ENCODE measurements at places on chromosomes 12 and 14.

GRCh38 chr12:74988156-74988555, 221.5 kb downstream of the KCNC2 start:
- DNase-seq, result no peak

GRCh38 chr12:120115692-120116440, 687 bp downstream of the RAB35 start:
- no peak for DNase-seq

DNA sequence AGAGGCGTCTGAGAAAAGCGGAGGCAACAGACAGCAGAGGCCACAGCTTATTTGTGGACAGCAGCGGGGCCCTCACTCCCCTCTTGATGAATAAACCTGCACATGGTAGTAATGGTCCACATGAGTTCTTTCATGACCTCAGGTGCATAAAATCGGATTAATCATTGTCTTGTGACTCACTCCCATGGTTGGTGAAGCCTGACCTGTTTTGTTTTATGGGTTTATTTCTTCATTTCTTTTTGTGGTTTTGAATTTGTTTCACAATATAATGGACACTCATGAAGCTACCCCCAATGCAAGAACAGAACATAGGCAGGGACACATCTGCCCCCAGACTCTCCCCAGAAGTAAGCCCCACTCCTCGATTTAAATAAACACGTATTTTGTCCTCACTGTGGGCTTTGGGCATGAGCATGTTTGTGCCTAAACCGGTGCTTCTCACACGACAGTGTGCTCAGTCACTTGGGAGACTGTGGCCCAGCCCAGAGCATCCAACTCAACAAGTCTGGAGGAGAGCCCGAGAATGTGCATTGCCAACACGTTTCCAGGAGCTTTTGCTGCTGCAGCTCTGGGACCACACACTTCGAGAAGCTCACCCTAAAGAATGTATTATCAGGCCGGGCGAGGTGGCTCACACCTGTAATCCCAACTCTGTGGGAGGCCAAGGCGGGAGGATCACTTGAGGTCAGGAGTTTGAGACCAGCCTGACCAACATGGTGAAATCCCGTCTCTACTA, 116.1 kb downstream of the SCARB1 start:
- DNase-seq, result no peak

DNA sequence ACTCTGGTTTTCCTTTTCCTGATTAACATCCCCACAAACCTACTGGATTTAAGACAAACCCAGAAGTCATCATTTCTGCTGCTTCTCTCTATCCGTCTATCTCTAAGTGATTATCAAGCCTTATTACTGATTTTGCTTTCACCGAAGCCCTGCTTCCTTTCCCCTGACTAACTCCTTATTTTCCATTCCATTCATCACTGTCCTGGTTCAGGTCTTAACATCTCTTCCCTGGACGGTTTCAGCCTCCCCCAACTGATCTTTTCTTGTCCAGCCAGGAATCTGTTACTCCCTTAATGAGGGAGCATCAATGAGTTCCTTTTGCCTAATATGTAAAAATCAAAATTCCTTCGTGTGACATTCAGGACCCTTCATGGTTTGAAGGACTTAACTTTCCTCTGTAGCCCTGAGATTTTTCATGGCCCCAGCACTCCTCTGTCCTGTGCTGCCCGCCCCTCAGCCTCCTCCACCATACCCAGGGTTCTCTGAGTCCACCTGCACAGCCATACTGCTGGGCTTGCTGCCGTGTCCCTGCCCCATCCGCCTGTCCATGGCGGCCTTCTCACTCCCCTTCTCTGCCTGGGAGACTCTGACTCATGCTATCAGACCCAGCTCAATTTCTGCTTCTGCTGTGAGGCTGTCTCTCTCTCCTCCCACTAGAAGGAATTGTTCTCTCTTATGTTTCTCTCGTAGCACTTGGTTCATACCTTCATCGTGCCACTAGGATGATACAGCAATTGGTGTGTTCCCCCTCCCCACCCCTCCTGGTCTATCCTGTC, 167.8 kb upstream of the HIF1A start:
- DNase-seq, result no peak

GRCh38 chr12:87117526-87117925, 861.3 kb upstream of the MGAT4C start:
- no peak for DNase-seq

DNA sequence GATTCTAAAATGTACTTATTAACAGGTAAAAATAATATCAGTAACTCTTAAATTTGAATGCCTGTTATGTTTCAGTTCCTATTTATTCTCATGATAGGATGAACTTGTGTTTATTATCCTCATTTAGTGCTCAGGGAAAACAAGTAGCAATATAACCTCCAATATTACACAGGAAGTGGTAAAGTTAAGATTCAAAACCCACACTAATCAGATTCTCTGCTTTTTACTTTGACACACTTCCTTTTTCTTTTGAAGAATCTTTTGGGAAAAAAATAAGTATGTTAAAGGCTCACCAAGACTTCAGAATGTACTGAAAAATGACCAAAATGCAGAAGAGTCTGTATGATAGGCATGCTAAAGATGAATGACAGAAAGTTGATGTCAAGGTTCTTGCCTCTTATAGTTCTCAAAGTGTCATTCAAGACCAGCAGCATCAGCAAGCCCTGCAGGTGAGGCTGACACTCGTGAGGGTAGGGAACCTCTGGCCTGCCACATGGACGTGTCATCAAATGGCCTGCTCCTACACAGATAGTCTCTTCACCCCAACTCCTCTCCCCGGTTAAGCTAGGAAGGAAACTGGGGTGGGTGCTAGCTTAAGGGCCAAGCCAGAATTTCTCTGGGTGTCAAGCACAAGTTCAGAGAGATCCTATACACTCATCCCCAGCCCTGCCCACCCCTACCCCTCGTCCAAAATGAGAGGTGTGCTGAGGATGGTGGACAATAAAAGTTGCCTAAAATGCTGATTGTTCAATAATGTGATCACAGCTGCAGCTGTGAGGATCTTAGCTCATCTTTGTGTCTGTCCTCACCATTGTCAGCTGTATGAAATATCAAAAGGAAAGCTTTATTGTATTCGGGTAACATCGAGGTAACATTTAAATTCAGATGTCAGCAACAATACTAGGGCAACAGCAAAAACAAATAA, 6.3 kb downstream of the TBPL2 start:
- no peak for DNase-seq

- DNase-seq, result no peak
Observed at GRCh38 chr14:100723830-100724437, 2.8 kb upstream of the DLK1 start.

GRCh38 chr14:93023039-93023438, 92.7 kb downstream of the ITPK1 start:
- DNase-seq, result no peak

- DNase-seq, result no peak
Observed at GRCh38 chr12:130463818-130464670, 126.4 kb downstream of the PIWIL1 start.

- DNase-seq, result no peak
Observed at GRCh38 chr12:109833307-109834189, at the start of gene TRPV4. Gene TRPV4, minus strand, starts transcription at chr12:109833398. Its CDS starts 18,602 bp downstream, at chr12:109814796.

DNA sequence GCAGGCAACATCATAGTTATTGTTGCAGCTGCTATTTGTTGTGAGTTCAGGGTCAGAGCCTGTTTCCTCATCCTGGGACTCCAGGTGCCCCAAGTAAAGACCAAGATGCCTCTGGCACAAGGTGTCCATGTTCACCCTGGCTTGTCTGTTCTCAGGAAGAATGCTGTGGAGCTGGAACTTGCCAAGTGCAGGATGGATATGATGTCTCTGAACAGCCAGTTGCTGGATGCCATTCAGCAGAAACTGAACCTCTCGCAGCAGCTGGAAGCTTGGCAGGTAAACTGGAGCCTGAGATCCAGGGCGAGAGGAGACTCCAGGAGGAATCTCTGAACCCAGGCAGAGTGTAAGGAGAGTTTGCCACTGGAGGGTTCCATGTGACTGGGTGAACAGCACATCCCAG, 26.8 kb downstream of the RAB35 start:
- DNase-seq, result no peak

GRCh38 chr12:23561364-23562345, 387.8 kb downstream of the SOX5 start:
- DNase-seq, result no peak

DNA sequence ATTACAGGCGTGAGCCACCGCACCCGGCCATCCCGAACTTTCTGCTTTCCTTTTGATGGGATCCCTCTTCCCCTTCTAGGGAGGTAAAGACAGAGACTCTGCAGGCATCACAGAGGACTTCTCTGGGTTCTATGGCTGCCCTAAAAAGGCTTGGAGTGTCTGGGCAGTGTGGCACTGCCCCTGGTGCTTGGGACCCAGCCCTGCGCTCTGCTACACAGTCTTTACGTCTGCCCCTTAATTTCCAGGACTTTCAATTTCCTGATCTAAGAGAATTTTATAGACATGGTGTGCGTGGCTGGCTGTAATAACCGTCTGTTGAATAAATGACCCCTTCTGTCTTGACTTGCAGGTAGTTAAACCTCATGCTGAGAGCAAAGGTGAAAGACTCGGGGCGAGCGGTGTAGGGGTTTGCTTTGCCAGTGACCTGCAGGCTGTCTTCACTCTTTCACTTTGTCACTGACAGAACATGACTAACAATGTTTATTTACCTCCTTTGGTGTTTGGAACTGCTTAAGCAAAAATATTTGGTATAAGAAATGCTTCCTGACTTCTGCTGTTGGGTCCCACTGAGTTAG, 110.9 kb upstream of the MAP1LC3B2 start:
- DNase-seq, result no peak

GRCh38 chr12:11855983-11856374, 206.5 kb downstream of the ETV6 start:
- no peak for DNase-seq

GRCh38 chr14:42523666-42524065, 917.0 kb downstream of the LRFN5 start:
- DNase-seq, result no peak

DNA sequence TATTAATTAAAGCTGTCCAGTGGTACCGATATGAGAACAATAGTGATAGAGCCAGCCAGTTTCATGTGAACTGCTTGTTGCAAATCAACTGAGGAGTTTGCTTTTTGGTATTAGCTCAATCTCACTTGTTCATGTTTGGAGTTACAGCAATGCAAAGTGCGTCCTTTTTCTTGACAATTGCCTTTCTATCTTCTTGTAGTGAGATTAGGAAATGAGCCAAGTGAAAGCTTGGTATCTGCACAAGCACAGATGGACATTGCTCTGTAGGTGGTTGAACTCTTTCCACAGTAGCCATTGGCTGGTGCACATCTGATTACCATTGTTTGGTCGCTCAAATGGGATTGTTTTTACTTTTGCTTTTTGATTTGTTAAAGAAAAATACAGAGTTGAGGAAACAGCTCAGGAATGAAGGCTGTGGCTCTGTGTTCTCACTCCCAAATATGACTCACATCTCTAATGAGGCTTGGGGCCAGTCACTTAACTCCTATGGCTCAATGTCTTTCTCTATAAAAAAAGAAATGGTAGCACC, 241.4 kb downstream of the BMP4 start:
- DNase-seq, result no peak

DNA sequence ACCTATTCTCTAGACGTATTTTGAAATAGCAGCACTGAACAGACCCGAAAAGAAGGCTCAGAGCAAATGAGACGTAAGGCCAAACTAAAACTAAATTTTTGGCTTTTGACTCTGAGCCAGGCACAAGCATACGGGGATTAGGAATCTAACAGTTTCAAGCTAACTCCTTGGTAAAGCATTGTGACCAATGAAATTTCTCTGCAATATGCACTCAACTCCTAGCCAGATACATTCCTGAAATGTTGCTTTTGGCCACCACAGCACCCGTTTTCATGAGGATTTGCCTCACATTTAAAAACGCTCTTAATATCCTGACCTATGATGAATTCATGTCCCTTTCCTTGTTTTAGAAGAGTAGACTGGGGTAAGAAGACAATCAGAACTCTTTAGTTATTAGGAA, 53.1 kb upstream of the NPFF start:
- DNase-seq, result no peak
